ENCODE measurements at places on chromosomes 11 and 22.

DNA sequence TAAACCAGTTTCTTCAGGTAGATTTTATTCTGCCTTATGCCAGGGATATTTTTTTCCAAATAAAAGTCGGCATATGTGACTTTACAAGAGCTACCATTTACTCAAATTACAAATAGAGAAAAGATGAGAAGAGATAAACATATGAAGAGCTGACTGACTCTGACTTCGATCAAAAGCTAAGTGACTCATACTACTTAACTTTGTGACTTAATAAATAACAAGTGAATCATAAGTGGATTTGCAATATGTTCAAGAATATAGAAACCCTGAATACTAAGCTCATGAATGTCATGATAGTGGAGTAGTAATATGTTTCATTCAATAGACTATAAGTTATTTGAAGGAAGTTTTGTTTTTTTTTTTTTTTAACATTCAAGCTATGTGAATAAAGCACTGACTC lies 130.5 kb upstream of the ANO3 start:
- no peak for DNase-seq

DNA sequence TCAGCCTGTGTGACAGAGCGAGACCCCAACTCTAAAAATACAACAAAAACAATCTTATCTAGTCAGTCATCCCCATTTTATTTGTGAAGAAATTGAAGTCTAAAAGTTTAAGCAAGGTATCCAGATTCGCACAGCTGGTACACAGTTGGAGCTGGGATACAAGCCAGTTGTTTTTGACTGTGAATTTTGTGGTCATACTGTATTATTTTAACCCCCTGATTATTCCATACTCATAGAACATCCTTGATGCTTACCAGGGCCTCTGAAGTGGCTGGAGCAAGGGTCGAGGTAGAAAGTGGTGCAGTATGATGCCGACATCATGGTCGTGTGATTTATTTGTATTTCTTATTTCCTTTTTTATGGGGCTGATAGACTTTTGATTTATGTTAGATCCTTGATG lies 50.0 kb downstream of the BID start:
- DNase-seq = no peak

GRCh38 chr22:22125579-22126468 lies 118.8 kb upstream of the VPREB1 start:
- DNase-seq = no peak

DNA sequence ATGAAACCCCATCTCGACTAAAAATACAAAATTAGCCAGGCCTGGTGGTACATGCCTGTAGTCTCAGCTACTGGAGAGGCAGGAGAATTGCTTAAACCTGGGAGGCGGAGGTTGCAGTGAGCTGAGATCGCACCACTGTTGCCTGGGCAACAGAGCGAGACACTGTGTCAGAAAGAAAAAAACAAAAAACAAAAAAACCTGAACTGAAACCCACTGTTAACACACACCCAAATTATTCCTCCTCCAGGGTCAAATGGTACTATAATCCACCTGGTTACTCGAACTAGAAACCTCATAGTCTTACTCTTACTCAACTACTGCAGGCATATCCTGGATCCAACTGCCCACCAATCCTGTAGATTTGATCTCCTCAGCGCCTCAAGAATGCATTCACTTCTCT lies 35.5 kb downstream of the USP28 start:
- no peak for DNase-seq

DNA sequence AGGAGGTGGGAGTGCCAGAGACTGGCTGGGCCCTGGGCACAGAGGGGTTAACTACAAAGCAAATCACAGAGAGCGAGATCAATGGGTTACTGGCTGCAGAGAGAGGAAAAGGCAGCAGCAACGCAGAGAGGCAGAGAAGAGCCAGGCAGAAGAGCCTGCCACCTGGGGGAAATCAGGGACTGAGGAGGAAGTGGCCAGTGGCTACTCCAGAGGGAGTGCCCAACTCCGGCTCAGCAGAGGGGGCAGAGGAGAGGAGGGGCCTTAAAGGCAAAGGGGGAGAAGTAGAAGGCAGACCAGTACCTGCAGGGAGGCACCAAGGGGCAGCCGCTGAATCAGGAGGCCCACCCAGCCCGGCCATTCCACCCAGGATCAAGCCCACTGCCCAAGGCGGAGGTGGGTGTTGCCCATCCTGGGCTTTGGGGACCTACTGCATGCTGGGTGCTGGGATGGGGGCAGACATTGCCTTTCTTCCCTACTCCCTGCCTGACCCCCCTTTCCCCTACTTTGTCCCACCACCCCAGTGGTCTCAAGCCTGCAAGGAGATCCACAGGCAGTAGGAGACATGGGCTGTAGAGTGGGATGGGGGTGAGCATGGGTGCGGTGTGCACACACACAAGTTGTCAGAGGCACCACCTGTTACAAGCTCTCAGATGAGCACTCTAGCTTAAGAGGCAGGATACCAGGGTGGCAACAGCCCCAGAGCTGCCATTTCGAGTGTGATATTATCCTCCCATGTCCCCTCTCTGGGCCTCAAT lies 926 bp upstream of the GALR3 start:
- DNase-seq = no peak

- DNase-seq = no peak
Observed at GRCh38 chr11:27147916-27148315, 107.3 kb downstream of the BBOX1 start.

- peak; percentile 41 for DNase-seq
Observed at GRCh38 chr22:41401781-41402648, 20.3 kb downstream of the TEF start.

DNA sequence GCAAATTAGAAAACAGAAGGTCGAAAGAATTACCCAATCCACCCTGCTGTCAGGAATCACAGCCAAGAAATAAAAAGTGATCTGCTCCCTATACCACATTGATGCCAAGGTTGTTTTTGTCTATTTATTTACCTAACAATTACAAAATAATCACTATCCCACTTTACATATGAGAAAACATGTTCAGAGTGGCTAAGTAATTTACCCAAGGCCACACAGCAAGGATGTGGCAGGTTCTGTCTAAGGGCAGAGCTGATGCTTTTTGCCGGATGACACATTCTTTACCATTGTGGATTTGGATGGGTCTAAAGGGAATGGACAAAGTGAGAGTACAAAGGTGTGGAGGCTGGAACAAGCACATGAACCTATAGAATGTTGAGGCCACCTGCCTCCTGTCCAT lies 460.7 kb downstream of the INSC start:
- no peak for DNase-seq

DNA sequence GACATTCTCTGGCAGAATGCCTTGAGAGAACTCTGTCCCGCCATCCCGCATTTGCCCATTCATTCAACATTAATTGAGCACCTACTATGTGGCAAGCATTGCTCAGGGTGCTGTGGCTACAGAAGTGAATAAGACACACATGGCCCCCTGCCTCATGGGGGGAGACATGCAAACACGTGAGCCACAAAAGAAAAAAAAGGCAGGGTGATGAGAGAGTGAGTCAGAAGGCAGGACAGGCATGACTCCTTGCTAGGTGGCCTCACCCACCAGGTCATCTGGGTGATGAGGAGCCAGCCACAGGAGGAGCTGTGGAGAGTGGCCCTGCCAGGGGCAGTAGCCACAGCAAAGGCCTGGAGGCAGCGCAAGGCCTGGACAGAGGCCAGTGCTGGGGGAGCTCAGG lies 4.9 kb downstream of the CHRM4 start:
- DNase-seq = no peak

DNA sequence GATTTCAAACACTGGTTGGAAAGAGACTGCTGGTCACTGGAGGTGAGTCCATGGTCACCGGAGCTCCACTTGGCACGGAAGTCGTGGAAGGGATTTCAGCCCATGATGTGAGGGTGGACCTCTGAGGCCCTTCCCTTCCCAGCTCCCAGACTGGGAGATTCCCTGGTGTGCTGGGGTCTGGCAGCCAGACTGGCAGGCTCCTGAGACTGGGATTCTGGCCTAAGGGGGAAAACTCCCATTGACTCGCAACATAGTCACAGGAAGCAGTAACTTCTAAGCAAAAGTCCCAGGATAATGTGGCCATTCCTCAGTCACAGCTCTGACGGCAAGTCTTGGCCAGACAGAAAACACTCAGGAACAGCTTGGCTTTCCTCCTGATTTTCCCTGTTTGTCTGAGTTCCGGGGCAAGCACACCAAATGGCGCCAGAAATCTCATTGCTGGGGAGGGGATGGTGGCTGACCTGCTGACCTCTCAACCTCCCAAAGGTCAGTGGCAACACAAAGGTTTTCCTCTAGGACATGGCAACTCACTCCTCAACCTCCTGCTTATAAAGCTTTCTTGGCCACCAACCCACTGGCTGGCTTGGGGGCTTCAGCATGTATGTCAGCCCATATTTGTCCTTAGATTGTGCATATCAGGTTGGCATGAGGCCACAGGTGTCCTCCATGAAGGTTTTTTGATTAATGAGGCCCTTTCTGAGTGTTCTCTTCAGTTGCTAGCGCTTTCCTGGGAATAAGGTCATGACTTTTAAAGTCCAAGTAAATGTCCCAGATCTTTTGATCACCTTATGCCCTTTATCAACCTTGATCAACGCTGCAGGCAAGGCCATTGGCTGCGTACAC lies 99.5 kb downstream of the CCDC81 start:
- DNase-seq = no peak

- no peak for DNase-seq
Observed at GRCh38 chr11:35784699-35785098, 122.1 kb downstream of the TRIM44 start.

DNA sequence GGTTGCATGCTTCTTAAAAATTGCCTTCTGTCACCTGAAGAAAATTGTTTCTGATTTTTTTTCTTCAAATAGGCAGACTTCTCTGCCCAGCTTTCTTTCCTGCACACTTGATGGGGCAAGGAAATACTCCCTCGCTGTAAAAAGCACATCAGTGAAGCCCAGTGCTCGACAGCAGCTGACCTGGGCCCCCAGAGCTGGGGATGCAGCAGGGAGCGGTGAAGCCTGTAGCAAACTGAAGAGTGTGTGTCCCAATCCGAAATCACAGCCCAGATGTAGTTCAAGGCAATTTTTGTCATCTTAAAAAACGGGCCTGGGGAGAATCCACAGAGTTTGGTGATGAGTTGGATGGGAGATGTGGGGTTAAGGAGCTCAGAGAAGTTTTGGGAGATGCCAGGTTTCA lies 27.0 kb upstream of the MPPED1 start:
- DNase-seq = no peak

DNA sequence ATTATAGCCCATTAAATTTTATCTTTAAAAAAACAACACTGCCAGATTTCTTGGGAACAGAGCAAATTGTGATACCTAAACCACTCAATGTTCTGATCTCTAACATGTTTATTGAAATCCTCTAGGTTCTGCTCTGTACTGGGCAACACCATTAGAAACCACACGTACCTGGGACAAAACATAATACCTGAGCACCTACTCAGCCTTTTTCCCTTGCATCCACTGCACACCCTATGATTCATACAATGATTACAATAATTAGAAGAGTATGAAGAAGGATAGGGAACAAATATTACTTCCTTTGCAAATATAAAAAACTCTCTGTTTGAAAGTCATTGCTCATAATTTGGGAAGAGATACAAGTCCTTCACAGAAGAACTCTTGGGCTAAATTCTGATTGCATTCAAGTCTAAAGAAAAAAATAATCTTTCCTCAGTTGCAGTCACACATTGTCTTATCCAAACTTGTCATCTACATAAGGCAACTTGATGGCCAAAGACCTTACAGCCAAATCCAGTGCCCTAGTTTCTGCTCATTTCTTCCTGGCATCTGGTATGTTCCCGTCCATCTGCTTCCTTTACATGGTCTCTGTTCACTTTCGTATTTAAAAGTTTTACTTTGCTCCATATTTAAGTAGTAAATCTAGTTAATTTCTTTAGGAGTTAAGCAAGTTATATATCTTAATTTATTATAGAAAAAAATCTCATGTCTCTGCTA lies 407.4 kb downstream of the LRRC4C start:
- no peak for DNase-seq

GRCh38 chr11:118870396-118871343 lies 13.0 kb upstream of the CXCR5 start:
- no peak for DNase-seq

- no peak for DNase-seq
Observed at GRCh38 chr11:7787239-7787638, 9.5 kb downstream of the OR5P2 start.

DNA sequence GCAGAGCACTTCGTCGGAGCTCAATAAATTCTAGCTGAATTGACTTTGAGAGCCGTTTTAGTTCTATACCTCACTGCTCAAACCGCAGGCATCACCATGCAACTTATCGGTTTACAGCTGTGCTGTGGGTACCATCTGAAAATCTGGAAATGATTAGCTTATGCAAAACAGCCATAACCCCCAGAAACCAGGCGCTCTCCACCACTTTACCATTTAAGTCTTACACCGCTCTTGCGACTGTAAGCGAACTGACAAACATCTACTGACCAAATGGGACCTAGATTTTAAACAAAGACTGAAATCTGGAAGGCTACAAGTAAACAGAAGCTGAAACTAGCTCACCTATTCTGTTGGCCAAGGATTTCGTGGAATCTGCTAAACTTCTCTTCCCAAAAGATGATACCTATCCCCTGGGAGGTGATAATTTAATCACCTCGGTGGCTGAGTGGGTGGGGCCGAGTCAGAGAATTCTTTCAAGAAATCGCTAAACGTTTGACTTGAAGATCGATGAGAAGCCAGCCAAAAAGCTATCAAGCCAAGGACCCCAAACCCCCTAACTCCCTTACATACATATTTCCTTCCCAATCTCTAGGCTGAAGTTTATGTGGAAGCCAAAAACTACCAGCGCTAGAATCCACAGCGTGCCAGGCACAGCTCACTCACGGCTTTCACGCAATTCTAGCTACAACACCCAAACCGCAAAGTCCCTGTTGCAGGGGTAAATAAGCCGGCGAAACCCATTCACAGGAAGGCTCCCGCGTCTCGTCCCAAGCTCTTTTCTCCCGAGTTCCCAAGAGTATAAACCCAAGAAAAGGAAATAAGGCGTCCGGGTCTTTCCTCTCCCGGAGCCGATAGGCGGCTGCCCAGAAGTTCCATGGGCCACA lies 644 bp downstream of the SPTY2D1 start:
- no peak for DNase-seq

- DNase-seq = peak; percentile 33
Observed at GRCh38 chr11:14578541-14578956, 58.4 kb upstream of the PSMA1 start.

GRCh38 chr11:64409707-64410403 lies 50.9 kb downstream of the RPS6KA4 start:
- peak; percentile 36 for DNase-seq

DNA sequence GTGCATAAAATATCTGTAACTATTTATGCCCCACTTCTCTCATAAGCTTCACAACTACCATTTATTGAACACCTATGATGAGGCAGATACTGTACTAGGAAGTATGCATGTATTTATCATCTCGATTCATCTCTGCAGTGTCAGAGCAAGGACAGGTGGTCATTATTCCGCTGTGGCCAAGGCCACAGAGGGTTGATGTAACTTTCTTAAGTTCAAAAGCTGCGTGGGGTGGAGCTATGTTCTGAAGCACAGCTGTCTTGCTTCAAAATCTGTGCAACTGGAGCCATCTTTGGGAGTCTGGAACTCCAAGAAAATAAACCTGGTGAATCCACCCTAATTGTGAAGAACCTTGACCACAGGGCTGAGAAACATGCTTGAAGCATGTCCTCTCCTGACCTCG lies 60.2 kb upstream of the HMGXB4 start:
- DNase-seq = no peak
